ENCODE measurements at places on chromosomes 7 and 10.

DNA sequence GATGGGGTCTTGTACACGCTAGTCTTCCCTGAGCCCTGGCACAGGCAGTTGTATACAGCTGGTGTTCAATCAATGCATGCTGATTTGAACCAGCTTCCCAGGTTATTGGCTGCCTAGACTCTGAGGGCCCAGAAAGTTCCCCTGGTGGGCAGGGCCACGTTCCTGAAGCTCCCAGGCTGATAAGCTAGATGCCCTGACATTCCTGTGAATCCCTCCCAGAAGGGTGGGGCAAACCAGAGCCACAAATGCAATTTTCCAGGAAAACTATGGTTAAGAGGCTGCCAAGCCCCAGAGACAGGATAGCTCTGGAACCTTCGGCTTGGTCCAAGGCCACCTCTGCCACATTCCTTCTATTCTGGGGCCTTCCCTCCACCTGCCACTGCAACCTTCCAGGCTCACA is 78.2 kb downstream of the FAM53B start:
- DNase-seq: no peak

- DNase-seq: peak; percentile 60
Observed at GRCh38 chr10:100743626-100744135, 1.7 kb upstream of the PAX2 start.

- DNase-seq: peak; percentile 29
Observed at GRCh38 chr7:153190452-153190851, 430.9 kb downstream of the ACTR3B start.

- no peak for DNase-seq
Observed at GRCh38 chr10:69349542-69349888, 67.2 kb downstream of the TACR2 start.

DNA sequence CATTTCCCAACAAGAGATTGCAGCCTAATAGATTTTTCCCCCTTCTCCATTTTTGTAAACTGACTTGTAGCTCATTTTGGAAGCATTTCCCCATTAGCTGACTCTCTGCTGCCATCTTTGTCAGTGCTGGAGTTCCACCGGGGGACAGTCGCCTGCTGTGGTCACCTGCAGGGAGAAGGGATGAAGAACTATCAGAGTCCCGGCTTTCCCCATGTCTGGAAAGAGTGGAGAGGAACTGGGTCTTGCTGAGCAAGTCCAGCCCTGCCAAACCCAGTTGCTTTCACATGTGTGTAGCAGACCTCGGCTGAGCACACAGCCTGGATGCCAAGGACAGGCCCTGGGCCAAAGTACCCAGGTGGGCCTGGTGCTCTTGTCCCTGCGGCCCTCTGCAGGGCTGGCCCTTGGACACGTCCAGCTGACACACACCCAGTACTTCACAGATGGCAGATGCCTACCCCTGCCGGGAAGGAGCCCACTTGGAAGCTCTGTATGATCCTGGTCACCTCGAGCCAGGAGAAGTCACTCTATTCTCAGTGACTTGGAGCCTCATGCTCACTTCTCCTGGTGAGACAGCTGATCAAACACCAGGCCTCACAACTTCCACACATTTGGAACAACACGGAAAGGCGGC is 157.3 kb upstream of the NPVF start:
- DNase-seq: no peak

GRCh38 chr10:122181876-122182275 is 89.2 kb upstream of the BTBD16 start:
- no peak for DNase-seq

GRCh38 chr10:113686028-113686427 is 6.3 kb downstream of the CASP7 start:
- no peak for DNase-seq

DNA sequence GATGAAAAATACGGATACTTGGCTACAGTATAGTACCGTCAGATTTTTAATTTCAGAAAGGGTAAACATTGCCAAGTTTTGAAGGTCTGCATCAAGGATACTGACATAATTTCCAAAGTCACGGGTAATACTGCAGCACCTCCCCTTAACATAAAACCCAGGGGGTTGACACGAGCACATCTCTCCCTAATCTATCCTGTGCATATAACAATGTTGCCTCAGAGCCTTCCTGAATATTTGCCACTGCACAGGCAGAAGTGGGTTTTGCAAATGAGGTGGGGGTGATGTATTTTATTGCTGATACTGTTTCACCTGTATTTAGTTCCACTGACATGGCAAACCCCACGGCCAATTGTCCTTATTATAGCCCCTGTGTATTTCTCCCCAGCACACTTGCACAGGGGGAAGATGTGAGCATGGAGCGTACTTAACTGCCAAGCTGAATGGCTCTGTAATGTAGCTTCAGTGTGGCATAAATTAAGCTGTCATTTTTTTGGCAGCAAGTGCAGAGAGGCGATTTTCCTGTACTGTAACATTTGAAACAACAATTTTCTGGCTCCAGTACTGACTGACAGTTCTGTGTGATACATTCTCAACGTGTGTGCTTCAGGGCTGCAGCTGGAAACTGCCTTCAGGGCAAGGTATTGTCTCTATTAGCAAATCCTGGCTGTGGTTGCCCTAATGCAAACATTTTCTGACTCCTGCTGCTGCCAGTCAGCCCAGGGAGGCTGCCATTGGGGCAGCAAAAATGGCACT is 299.6 kb upstream of the SP4 start:
- no peak for DNase-seq

- no peak for DNase-seq
Observed at GRCh38 chr10:77377678-77378352, 259.8 kb downstream of the KCNMA1 start.

- DNase-seq: no peak
Observed at GRCh38 chr7:81883801-81884393, 114.0 kb upstream of the HGF start.

- DNase-seq: no peak
Observed at GRCh38 chr7:158951725-158952124, 95.4 kb downstream of the DYNC2I1 start.

GRCh38 chr7:157654350-157654749 is 317.5 kb downstream of the DNAJB6 start:
- no peak for DNase-seq

GRCh38 chr10:6667679-6668270 is 87.7 kb upstream of the PRKCQ start:
- peak; percentile 25 for DNase-seq

- DNase-seq: no peak
Observed at GRCh38 chr7:154804449-154804848, 198.5 kb downstream of the PAXIP1 start.

DNA sequence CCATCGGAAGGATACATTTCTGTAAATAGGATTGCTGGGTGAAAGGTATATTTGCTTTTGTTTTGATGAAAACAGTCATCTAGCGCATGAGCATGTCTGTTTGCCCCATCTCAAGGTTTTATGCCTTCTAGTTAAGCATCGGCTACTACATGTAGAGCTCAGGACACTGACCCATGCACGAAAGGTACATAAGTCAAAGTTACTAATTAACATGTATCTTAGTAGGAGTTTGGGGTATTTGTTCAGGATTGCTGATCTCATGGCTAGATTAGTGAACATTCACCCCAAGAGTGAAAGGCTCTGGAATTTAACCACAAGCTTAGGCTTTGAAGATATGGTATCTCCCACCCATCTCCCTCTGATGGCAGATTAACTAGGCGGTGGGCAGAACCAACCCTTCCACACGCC is 91.5 kb downstream of the RBM20 start:
- no peak for DNase-seq

- DNase-seq: no peak
Observed at GRCh38 chr10:30510184-30510931, 76.4 kb downstream of the MAP3K8 start.

- DNase-seq: no peak
Observed at GRCh38 chr10:61626209-61626608, 36.5 kb upstream of the CABCOCO1 start.

GRCh38 chr7:100464210-100464660 is at the start of gene SPACDR:
Gene SPACDR, minus strand, starts transcription at chr7:100464260. Its CDS starts 235 bp downstream, at chr7:100464025.
- DNase-seq: no peak

- DNase-seq: no peak
Observed at GRCh38 chr7:16202303-16202702, 219.0 kb downstream of the CRPPA start.

DNA sequence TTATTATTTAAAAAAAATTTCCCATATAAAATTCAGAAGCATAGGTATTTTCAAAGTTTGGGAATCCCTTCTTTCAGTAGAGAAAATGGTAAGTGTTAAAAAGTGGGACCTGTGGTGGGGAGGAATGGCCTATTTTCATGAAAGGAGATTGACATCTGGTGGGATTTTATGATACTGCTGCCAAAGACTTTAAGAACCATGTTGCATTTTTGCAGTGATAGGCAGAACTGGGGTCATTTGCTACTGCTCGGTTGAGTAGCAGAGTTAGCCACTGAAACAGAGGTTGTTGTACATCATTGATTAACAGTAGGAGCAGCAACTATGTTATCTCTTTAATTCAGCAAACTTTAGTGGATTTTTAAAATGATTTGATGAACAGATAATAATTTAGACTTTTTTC is 4.4 kb downstream of the BICC1 start:
- no peak for DNase-seq

DNA sequence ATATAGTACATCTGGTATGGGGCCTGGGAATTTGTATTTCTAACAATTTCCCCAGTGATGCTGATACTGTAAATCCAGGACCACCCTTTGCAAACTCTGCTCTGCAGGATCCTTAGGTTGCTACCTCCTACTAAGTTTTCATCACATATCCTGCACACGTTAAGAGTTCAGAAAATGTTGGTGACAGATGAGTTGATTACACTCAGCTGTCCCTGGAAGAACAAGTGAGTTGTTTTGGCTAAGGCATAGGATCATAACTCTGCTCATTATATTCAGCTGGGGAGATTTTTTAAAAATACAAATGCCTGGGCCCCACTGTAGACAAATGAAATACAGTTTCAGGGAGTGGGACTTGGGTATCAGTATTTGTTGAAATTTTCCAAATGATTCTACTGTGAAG is 274.6 kb upstream of the HABP2 start:
- no peak for DNase-seq

DNA sequence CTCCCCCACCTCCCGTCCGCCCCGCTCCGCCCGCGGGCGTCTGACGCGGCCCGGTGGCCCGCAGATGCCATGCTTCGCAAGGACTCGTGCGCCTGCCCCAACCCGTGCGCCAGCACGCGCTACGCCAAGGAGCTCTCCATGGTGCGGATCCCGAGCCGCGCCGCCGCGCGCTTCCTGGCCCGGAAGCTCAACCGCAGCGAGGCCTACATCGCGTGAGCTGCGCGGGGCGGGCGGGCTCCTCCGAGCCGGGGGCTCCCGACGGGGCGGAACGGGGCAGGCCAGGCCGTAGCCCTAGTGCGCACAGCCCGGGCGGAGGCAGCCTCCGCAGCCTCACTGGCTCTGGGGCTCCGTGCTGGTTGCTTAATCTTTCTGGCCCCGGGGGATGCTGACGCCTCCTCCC is 2.8 kb downstream of the ASIC3 start:
- DNase-seq: no peak

- DNase-seq: no peak
Observed at GRCh38 chr7:74483402-74484336, 30.0 kb downstream of the GTF2IRD1 start.

GRCh38 chr10:27514243-27514642 is 10.1 kb downstream of the RAB18 start:
- DNase-seq: no peak

DNA sequence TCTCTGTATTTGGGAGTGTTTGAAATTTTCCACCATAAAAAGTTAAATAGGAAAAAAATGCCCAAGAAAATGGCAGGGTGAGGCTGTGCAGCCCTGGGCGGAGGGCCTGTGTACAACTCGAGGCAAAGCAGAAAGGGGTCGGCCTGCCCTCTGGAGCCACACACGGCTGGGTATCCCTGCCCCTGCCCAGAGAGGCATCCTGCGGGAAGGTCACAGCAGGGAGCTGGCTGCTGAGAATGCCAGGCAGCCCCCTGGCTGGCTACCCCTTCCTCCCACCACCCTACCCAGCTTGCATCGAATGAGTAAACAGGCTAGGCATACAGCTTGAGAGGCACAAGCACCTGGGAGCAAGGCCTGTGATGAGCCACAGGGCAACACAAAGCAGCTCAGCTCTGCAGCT is 46.1 kb downstream of the CAMK2B start:
- DNase-seq: no peak

DNA sequence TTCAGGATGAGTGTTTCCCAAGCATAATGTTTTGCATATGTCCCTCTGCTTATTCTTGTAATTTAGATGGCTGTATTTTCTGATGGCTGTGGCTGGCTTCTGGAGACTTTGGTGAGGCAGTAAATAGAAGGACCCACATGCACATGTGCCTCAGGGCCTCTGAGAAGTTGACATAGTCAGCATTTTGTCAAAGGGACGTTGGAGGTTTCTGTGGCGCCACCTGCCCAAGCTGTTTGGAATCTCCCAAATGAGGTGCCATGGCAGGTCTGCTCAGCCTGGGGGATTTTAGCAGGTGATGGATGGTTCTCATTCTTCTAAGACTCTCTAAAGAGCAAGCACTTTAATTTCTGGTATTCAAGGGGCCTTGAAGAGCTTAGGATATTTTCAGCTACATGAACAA is 29.8 kb downstream of the C10orf120 start:
- no peak for DNase-seq

GRCh38 chr7:148916186-148916585 is 32.1 kb upstream of the EZH2 start:
- no peak for DNase-seq

DNA sequence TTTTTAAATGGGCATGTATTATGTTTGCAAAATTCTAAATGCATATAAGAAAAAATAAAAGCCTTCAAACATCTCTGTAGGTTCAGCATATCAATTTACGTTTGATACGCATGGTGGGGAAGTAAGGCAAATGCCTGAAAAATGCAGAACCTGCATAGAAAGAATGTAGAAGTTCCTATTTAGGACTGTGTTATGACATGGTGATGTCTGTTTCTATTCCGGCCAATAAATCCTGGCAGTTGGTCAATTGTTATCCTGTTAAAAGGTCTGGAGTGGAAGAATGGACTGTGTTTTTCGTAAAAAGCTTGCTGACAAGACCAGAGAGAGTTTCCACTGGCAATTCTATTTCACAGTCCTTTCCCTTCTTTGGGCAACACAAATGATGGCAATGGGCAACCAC is 49.6 kb upstream of the CAV2 start:
- no peak for DNase-seq

DNA sequence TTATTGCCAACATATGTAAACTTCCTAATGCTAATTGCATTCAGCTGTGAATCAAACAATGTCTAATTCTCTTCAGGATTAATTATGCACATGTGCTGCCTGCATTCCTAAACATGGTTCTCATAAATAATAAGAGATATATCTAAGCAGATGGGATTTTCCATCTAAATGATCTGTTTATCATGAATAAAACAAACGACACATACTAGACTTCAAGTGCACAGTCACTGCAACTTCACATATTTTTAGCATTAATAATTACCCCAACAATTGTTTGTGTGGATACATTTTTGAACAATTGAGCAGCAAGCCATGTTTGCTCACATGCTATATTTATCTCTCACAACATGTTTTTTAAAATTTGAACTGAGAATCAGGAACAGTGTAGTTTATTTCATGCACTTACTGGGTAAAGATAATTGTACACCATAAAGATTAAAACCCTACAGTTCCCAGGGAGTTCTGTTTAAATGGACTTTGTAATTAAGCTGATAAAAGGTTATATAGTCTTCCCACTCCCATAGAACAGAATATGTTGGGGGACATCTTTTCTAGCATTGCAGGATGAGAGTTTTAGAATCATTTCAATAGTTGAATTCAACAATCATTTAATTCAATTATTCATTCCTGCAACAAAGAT is 378.5 kb downstream of the MDFIC start:
- DNase-seq: no peak

GRCh38 chr7:137661634-137662033 is 185.1 kb downstream of the DGKI start:
- DNase-seq: no peak

- DNase-seq: no peak
Observed at GRCh38 chr7:158447151-158447505, 140.5 kb downstream of the PTPRN2 start.

- DNase-seq: no peak
Observed at GRCh38 chr10:118926072-118926417, 103.5 kb upstream of the NANOS1 start.

All from SK-N-DZ (cell line).